ENCODE measurements at places on chromosomes 5 and 9.

DNA sequence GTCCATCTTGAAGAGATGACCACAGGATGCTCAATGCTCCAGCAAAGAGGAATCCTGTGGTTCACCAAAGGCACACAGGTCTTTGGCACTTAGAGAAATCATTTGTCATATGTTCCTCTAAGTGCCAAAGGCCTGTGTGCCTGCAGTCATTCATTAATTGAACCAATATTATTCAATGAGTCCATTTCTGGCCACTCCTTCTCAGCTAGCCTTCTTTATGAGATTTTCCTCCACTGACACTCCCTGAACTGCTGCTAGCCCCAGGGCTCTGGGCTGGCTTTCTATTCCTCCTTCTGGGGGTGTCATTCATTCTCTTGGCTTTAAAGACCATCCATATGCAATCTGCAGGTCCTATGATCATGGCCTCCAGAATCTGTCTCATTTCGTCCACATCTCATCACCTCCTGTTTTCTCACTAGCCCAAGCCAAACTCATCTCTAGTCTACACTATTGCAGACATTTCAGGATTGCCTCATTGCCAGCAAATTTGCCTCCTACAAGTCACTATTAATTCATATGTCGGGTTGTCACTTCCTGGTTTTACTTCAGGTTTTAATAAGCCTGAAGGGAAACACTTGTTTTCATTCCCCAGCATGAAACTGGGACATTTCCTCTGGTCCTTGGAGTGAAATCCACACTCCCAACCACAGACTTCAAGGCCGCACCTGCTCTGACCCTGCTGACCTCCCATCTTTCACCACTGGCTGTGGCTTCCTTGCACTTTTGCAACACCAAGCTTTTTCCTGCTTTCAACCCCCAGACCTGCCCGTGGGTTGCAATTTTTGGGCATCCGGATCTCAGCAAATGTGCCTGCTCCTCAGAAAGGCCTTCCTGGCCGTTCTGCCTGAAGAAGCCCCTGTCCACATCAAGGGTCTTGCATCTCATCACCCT lies 35.1 kb downstream of the KCNIP1 start:
- no peak for DNase-seq

- DNase-seq = no peak
Measured at GRCh38 chr9:130689937-130690700, 3.5 kb upstream of the EXOSC2 start.

GRCh38 chr9:136312436-136312835 lies 8.5 kb upstream of the CCDC187 start:
- peak; percentile 38 for DNase-seq

DNA sequence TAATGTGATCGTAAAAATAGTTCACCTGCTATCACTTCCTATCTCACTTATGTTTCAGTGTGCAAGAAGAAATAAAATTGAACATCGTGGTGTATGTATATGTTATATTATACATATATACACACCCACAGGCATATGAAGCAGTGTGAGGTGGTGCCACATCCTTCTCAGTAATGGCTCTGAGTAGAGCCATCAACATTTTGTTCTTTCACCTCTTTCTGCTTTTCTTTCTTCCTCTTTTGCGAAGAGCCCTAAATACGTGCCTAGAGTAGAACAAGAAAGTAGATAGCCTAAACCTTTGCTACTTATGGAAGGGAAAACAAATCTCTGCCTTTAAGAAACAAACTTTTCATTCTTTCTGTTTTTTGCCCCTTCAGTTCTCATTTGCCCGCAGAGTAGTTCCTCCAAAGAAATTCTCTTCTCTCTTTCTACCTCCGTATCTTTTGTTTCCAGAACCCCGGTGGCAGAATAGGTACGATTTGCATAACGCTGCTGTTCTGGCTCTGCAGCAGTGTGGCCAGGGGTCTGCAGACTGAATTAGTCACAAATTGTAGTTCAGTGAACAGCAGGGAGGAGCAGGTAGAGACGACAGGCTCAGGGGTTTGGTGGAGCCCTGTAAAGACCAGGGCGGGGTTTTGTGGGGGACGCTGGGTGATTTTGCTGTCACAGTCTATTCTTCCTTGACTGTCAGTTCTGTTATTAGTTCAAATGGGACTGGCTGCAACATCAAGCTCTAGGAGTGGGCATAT lies 40.5 kb upstream of the PJA2 start:
- no peak for DNase-seq

DNA sequence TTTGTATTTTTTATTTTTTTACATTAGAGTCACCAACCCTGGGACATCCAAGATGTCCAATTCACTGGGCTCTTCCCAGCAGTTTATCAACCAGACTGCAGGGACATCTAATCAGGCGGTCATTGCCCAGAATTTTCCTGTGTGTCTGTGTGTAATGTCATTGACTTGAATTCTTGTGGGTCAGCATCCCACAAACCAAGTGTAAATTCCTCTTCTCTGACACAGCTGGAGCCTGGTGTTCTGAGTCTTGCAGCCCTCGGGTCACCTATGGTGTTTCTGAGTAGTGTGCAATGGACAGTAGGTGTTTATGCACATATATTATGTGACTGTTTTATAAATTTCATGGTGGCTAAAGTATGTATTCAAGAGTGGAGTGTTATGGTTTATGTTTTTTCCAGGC lies 815.7 kb downstream of the SEMA5A start:
- no peak for DNase-seq

GRCh38 chr9:26271495-26272122 lies 593.4 kb upstream of the TUSC1 start:
- DNase-seq = no peak

DNA sequence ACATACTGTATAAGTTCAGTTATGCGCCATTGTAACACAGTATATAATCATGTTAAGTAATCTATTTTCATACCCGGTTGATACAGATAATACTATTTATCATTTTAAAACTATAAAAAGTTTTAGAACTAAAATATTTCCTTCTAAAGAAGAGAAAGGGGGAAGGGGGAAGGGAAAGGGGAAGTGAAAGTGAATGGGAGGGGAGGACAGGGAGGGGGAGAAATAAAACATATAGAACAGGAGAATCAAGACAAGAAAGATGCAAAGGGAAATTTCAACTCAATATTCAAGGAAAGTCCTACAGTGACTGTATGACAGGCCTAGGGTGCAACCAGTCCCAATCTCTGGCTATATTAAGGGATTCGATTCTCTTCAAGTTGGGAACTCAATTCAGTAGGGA lies 1278.8 kb downstream of the MAT2B start:
- DNase-seq = no peak

- no peak for DNase-seq
Measured at GRCh38 chr5:154734370-154735248, 20.6 kb upstream of the LARP1 start.

GRCh38 chr5:165272436-165272835 lies 1767.0 kb downstream of the MAT2B start:
- DNase-seq = no peak

DNA sequence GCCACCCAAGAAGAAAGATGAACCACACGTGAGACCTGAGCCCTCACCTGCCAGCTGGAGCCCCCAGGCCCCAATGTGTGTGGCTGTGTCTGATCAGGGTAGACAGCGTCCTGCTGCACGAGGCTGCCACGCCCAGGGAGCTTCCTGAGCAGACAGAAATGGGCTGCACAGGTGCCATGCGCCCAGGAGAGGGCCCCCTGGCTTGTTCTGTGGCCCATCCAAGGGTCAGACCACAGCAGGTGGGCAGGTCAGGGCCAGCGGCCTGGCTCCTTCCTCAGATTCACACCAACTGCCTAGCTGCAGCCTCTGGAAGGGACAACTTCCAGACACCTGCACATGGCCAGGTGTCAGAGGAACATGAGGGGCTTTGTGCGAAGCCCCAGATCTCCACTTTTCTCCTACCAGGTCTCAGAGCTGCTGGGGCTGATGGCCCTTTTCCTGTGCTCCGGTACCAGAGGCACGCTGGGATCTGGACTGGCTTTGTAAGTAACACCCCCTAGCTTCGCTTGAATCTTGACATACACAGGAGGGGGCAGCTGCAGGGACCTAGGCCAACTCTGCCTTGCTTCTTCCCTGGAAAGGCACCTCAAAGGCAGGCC lies 10.8 kb downstream of the SARDH start:
- no peak for DNase-seq

DNA sequence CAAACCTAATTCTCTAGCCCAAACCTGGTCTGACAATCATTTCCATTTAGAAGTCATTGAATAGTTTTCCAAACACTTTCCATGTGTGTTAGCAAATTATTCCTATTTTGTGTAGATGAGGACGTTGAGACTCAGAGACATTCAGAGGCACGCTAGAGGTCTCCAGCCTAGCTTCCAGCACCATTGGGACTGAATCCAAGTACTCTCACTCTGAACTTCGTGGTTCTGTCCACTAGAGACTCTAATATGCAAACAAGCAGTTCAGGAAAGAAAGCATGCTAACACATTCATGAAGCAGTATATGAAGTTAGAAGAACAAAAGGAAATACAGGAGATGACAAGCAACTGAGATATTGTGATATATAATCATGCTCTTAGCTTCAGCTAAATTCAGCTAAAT lies 354.8 kb downstream of the NTRK2 start:
- DNase-seq = no peak

- DNase-seq = no peak
Measured at GRCh38 chr5:166909926-166910325, 1381.5 kb upstream of the WWC1 start.

- no peak for DNase-seq
Measured at GRCh38 chr5:123452401-123452800, 29.2 kb upstream of the CEP120 start.

- no peak for DNase-seq
Measured at GRCh38 chr5:173720953-173721600, 104.6 kb upstream of the BOD1 start.

DNA sequence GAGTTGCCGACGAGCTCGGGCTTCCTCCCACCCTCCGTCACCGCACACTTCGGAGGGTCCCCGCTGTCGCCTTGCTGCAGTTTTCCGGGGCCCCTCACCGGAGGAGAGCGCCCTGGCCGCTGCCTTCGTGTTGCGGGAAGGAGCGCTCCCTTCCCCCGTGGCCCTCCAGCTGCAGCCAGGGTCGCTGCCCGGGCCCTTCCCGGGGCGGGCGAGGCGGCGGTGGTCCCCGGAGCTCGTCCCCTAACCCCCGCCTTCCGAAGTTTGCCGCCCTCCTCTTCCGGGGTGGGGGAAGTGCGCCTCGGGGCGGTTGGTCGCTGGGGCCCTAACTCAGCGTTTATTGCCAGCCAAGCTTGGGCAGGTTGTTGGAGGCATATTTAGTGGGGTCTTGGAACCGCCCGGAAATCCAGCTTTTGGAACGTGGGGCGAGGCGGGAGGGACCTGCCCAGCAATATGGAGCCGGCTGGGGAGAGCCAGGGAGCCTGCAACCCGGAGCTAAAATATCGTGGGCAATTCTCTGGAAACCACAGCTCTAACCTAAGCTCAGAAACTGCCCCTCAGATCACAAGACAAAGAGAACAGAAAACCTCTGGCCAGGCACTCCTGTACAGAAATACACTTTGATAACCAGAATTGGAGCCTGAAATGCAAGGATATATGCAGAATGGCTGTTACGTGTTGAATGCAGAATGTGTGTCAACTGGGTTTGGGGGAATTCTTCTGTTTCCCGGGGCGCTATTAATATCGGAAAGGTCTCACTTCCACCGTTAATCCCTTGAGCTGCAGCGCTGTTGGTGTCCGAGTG lies 890 bp downstream of the PIK3R1 start:
- no peak for DNase-seq

GRCh38 chr9:75147638-75148037 lies 59.3 kb downstream of the OSTF1 start:
- peak; percentile 49 for DNase-seq

DNA sequence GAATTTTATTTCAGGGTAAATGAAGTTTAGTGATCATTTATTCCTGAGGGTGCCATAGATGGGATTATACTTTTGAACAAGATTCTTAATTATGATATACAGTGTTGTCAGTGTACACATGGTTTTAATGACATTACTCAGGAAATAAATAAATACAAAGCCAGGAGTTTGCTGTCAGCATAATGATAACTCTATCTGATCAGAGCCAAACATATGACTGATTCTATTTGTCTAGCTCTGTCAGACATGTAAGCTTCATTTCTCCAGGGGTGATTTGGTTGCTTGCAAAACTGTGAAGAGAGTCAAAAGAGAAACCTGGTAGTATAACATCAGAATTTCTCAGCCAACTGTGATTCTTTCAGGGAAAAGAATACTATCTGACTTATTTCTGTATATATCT lies 1425.8 kb upstream of the C9orf72 start:
- no peak for DNase-seq

GRCh38 chr5:28810751-28811136 lies 1772.4 kb upstream of the CDH9 start:
- no peak for DNase-seq

DNA sequence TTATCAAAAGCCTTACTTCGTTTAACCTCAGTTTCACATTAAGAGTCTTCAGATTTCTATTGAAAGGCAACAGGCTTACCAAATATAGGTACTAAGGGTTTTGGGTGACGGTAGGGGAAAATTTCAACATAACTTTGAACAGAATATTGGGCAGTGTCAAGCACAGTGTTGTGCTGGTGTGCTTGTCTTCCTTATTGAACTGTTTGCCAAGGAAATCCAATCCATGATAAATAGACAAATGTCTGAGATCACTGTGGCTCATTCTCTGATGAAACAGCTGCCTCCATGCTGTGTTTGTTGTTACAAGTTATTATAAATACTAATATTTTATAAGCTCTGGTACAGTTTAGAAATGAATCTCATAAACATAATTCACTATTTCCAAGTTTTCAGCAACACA lies 730.1 kb downstream of the NR2F1-AS1 start:
- DNase-seq = no peak

DNA sequence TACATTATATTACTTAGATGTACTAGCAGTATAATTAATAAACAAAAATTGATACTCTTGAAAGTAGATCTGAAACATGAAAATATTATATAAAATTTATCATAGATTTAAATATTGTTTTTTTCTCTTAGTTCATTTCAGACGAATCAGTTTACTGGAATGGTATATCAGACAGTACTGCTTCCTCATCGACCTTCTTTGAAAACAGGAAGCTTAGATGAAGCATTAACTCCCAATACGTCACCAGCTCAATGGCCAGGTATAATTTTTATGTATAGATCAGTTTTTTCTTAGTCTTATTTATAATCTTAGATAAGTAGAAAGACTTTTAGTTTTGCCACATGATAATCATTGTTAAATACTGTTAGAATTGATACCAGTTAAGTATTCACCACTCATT lies 106.3 kb downstream of the DMXL1 start:
- DNase-seq = no peak

DNA sequence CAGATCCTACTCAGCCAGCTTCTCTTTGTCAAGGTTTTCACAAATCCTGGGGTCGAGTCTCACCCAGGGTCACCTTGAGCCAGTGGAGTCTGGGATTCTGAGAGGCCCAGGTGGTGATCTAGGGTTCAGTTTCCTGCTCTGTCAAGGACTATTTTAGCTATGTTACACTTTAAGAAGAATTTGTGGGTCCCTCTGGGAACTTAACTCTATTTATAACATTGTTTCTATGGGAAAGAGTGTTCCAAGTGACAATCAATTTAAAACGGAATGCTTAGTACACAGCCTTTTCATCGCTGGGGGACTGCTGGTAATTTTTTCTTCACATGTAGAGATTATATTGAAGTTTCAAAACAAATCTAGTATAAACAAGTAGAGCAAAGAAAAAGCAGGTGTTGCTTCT lies 26.9 kb upstream of the TMEM252 start:
- DNase-seq = no peak

- DNase-seq = no peak
Measured at GRCh38 chr5:137563646-137564397, 64.7 kb upstream of the SPOCK1 start.

GRCh38 chr9:102506406-102506805 lies 488.7 kb upstream of the CYLC2 start:
- no peak for DNase-seq

Data from bone marrow (tissue), 2 donors.